ENCODE measurements at places on chromosomes 12 and 14.

GRCh38 chr12:94101738-94102660 is 46.4 kb upstream of the PLXNC1 start:
- peak; percentile 64 for DNase-seq

GRCh38 chr14:60713513-60713912 is 10.6 kb downstream of the SIX4 start:
- no peak for DNase-seq

- no peak for DNase-seq
Observed at GRCh38 chr14:70685474-70686197, 43.9 kb downstream of the TTC9 start.

- DNase-seq: no peak
Observed at GRCh38 chr12:101172316-101172715, 37.7 kb downstream of the SLC5A8 start.

GRCh38 chr14:86712727-86713126 is 1182.8 kb downstream of the FLRT2 start:
- DNase-seq: no peak

- DNase-seq: no peak
Observed at GRCh38 chr12:45612044-45612794, 117.3 kb upstream of the ARID2 start.

DNA sequence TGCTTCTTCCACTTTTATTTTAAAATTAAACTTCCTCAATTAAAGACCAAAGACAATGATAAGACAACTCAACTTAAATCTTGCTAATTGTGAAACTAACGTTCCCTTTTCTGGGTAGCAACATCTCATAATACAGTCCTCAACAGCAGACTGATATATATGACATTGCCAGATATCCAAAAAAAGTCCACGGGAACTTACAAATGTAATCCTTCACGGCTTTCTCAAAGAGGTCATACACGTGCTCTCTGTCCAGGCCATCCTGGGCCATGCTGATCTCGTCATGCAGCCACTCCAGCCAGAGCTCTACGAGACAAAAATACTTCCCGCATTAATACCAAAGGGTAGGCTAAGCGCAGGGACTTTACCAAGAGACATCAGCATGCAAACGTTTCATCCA is 13.3 kb downstream of the SART3 start:
- DNase-seq: no peak

GRCh38 chr14:61512026-61512834 is 183.1 kb upstream of the HIF1A start:
- DNase-seq: no peak

- DNase-seq: no peak
Observed at GRCh38 chr12:68259318-68259940, 6.0 kb upstream of the IL22 start.

- DNase-seq: no peak
Observed at GRCh38 chr14:98711453-98711852, 560.5 kb downstream of the BCL11B start.

DNA sequence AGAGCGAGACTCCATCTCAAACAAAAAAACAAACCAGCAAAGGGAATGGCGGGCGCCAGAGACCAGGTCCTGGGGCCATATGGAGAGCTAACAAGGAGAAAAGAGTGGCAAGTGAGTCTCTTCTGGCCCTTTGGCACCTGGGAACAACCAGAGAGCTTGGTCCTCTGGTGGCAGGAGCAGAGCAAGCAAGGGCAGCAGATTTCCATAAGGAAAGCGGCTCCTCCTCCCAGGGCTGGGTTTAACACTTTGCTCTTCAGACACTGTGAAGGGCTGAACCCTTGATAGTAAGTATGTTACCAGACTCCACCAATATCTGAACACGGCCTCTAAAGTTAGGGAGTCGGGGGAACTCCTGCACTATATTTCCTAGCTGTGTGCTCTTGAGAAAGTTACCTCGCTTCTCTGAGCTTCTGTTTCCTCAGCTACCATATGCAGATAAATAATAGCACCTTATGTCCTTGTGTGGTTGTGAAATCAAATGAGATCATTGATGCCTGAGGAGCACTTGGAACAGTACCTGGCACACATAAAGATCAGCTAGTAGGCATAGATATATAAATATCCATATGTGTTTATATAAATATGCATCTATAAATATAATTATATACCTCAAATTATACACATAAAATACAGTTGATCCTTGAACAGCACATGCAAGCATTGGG is 33.4 kb upstream of the PLEKHG6 start:
- DNase-seq: no peak

GRCh38 chr14:93064411-93065271 is 51.1 kb downstream of the ITPK1 start:
- DNase-seq: no peak

DNA sequence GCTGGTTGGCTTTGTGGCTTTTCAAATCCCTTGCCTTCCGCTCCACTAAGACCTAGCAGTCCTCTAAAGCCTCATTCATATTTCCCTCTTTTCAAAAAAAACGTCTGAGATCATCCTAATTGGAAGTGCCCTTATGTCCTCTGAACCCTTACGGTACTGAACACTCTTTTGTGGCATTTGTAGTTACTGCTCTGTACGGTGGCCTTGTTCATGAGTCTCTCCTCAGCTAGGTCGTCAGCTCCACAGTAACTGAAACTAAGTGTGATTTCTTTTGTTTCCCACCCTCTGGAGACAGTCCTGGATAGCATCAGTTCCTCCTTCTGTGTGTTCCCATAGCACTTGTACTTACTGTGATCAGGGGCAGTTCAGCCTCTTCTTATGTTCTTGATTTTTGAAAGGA is 49.7 kb downstream of the DAAM1 start:
- DNase-seq: no peak

DNA sequence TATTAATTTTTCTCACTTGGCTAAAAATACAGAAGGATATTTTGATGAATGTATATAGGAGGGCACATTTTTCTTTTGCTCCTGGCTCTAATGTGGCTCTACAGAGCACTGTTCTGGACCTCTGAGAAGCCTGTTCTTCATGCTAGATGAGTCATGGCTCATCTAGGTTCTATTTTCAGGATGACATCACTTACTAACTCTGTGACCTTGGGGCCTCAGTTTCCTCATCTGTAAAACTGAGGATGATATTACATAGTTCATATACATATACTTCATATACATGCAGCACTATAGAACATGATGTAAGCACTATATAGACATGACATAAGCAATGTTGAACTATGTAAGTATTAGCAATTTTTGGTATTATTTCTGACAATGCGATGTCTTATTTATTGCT is 35.8 kb downstream of the SOCS2 start:
- DNase-seq: no peak

DNA sequence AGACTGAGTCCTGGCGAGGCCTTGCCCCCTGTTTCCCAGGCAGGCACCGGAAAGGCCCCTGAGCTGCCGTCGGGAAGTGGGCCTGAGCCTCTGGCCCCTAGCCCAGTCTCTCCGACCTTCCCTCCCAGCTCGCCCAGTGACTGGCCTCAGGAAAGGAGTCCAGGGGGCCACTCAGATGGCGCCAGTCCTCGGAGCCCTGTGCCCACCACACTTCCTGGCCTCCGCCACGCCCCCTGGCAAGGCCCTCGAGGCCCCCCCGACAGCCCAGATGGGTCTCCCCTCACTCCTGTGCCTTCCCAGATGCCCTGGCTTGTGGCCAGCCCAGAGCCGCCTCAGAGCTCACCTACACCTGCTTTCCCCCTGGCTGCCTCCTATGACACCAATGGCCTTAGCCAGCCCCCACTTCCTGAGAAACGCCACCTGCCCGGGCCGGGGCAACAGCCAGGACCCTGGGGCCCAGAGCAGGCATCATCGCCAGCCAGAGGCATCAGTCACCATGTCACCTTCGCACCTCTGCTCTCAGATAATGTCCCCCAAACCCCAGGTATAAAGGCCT is 10.9 kb downstream of the TNS2 start:
- no peak for DNase-seq

GRCh38 chr12:104555648-104556047 is 98.9 kb downstream of the CHST11 start:
- DNase-seq: no peak

DNA sequence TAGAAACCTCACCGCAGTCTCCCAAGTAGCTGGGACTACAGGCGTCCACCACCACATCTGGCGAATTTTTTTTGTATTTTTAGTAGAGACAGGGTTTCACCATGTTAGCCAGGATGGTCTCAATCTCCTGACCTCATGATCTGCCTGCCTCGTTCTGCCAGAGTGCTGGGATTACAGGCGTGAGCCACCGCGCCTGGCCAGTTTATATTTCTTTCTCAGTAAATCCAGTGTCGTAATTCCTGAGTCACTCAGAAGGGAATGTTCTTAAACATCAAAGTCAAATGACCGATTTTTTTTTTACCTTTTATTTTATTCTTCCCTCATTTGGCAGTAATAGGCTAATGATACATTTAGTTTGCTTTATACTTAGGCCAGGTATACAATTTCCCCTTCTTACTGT is 80.5 kb downstream of the FBXO33 start:
- DNase-seq: no peak

DNA sequence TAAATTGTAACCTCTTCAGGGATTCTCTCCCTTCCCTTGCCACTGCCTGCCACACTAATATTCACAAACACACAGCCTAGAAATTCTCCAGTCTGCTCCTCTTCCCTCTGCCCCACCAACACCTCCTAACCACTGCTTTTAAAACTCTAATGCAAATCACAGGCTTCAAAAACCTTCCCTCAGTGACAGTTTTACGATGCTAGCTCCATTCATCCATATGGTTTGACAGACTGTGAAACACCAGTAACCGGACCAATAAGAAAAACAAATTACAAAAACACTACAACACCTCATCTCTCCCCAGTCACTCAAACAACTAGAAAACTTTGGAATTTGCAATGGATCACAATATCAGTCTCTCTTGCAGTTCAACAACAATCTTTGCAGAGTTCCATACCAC is 5.7 kb downstream of the DPF3 start:
- DNase-seq: no peak

GRCh38 chr12:124034297-124034696 is 61.3 kb downstream of the ZNF664 start:
- no peak for DNase-seq

DNA sequence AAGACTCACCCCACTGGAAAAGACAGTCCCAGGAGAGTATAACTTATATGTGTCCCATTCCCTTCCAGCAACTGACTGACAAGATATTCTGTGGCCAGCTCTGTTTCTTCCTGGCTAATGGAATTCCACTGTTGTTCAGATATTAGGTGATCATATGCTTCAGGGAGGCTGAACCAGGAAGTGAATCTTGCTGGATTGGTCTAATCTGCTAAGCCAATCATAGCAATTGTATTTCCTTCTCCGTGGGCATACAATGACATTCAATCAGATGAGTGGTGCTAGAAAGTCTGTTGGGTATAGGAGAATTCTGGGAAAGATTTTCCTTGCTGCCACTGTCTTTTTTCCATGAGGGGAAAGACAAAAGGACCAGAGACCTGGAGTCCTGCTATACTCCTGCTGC is 12.1 kb downstream of the PYGL start:
- no peak for DNase-seq

- DNase-seq: no peak
Observed at GRCh38 chr12:42442888-42443287, 116.9 kb downstream of the PPHLN1 start.

DNA sequence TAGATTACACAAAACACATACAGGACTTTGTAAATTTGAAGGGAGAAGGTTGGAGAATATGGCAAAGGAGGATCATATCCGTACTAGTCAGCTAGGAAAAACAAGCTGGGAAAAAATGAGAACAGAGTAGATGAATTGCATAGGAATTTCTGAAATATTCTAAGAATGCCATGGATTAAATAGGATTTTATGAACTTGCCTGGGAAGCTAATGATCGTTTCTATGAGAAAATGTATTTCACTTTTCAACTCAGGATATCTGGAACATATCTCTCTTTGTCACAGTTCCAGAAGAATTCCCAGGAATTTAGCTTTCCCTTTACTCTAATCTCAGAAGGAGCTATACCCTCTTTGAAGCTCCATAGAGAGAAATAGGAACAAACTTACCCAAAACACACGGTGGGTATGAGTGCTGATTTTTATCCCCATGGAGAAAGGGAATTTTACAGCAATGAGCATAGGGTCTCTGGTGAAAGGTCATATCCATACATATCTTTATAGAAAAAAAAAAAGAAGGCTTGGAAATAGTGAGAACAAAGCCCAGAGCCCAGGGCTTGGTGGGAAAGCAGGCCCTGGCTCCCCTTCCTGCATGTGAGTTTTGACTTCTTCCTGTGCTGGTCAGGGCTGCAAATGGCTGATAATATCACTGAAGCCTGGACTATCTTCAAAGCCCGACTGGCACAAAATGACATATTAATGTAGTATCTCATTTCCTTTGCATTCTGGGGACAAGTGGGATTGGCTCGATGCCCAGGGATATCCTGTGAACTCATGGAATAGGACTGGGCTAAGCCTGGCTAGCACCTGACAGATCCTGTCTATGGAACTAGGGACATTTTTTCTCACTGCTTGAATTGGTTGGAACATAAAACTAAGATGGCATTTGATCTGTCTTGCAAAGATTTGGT is 136.3 kb downstream of the AEBP2 start:
- DNase-seq: no peak

- DNase-seq: no peak
Observed at GRCh38 chr12:107378609-107379008, 285.3 kb upstream of the CRY1 start.

- no peak for DNase-seq
Observed at GRCh38 chr14:100982762-100983161, 79.2 kb upstream of the RTL1 start.

GRCh38 chr12:80411787-80412186 is 32.2 kb upstream of the PTPRQ start:
- DNase-seq: no peak

- DNase-seq: no peak
Observed at GRCh38 chr14:26395726-26396125, 202.1 kb downstream of the NOVA1 start.

DNA sequence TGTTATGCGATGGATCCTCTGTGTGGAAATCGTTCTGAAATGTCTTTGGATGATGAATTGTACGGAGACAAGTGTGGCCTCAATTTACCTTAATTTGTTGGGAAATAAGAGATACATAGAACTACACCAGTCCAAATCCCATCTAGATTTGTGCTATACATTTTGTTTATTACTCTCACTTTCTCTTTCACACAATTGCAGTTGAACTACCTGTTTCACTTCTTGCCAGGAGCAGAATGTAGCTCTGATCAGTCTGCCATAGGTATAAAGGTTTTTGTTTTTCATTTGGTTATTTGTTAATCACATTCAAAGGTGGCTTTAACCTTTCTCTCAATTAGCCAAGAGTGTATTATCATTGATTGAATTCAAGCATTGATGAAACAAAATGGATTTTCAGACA is 268.2 kb downstream of the SNAPC1 start:
- no peak for DNase-seq

GRCh38 chr12:77062846-77063461 is 2.4 kb downstream of the E2F7 start:
- no peak for DNase-seq

GRCh38 chr14:34324363-34324795 is 137.7 kb downstream of the SPTSSA start:
- DNase-seq: no peak

- no peak for DNase-seq
Observed at GRCh38 chr14:22613736-22614239, 15.7 kb downstream of the ABHD4 start.

GRCh38 chr12:58434726-58435125 is 485.6 kb downstream of the LRIG3 start:
- DNase-seq: no peak

Data from stimulated activated CD4-positive, alpha-beta T cell treated with anti-CD3 and anti-CD28 coated beads, TNF-alpha, amount 100 ng/mL, for 1 hour (primary cell).